IPS-NIHi11 (cell line): ENCODE measurements at places on chromosomes 1 and 21.

- DNase-seq = no peak
Measured at GRCh38 chr1:225450491-225451191, 22.8 kb upstream of the LBR start.

DNA sequence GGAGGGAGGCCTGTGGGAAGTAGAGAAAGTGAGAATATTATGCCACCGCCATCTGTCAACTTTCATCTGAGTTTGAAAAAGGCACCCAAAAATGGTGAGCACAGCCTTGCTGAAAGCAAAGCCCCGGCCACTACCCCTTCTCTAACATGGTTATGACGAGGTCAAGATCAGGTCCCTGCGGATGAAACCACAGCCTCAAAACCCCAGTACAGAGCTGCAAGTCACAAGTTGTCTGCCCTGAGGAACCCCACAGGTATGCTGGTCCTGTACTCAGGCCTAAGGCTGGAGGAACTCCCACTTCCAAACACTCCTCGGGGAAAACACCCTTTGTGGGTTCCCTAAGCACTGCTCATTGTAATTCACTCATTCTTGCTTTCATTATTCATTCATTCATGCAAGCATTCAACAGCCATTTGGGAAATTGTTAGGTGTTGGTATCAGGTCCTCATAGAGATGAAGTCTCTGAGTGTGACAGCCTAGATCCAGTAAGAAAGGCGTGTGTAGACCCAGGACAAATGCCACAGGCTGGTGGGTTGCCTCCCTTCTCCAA, 216.6 kb upstream of the EDN2 start:
- no peak for DNase-seq

- DNase-seq = no peak
Measured at GRCh38 chr1:235078480-235079381, 49.9 kb downstream of the TOMM20 start.

GRCh38 chr1:25619101-25619890, 2.7 kb downstream of the MAN1C1 start:
- DNase-seq = peak; percentile 80

GRCh38 chr1:207848234-207848633, 62.7 kb downstream of the CD34 start:
- no peak for DNase-seq

GRCh38 chr1:54623216-54624007, at the start of gene FAM151A:
TSS of gene FAM151A (minus strand) at chr1:54623525. CDS start at chr1:54623395, 130 bp downstream.
- no peak for DNase-seq

- no peak for DNase-seq
Measured at GRCh38 chr1:83670909-83671565, 327.9 kb downstream of the TTLL7 start.

DNA sequence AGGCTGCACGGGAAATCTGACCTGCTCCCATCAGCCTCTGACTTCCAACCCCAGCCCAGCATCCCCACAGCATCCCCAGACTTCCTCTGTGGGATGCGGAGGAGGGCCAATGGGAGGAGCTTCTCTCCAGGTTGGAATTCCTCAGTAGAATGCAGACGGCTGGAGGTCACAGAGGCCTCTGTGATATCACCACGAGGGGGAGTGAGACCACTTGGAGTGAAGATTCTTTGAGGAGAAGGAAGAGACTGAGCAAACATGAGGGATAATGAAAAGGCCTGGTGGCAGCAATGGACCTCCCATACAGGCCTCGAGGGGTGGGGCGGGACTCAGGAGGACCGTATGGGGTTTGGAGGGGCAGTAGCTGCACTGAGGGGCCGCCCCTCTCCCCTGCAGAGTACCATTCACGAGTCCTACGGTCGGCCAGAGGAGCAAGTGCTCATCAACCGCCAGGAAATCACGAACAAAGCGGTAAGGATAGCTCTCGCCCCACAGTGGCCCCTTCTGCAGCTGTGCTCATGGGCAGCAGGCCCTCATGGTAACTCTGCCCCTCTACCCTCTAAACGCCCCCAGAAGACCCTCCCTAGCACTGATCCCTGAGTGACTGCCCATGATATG, at the start of gene CATSPER4:
Gene CATSPER4 (plus strand): TSS at position 230 of the 615 bp plus-strand sequence. CDS start 26 bp downstream, at position 256.
- peak; percentile 96 for DNase-seq

GRCh38 chr1:54651608-54652007, 10.0 kb downstream of the MROH7 start:
- no peak for DNase-seq

- no peak for DNase-seq
Measured at GRCh38 chr1:207890136-207890738, 20.7 kb downstream of the CD34 start.

DNA sequence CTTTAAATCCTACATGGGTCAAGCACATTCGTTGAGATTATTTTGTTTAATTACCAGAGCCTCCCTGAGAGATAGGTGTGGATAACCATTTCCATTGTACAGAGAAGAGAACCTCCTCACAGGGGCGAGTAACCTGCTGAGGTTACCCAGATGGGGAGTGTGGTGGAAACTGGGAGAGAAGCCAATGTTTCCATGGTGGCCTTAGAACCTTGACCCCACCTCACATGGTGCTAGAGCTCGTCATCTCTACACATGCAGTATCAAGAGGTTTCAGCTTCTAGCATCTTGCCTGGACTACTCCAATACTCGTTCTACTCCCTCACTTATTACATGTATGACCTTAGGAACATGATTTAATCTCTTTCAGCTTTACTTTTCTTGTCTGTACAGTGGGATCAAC, 4.8 kb downstream of the REG4 start:
- DNase-seq = no peak

DNA sequence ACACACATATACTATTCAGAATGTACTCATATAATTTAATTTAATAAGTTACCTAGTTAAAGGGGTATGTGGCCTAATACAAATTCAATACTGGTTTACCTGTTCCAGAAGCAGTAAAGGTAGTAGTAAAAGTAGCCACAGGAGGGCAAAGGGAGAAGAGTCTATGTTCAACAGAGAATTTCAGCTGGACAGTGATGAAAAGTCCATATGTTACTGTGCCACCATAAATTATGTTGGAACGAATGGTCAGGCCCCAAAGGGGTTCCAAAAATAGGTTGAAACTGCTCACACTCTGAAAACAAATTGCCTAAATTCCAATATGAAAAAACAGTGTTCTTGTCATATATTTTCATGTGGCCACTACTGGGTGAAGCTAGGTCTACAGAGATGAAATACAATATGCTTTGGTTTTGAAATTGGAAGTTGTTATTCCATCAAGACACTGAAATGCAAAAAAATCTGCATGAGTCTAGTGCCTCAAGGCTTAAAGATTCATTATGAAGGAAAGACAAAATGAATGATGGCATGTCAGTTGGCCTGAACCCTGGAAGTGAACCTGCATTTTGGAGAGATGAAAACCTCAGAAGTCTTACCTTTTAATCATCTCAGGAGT, 78.4 kb downstream of the GPATCH2 start:
- DNase-seq = no peak

DNA sequence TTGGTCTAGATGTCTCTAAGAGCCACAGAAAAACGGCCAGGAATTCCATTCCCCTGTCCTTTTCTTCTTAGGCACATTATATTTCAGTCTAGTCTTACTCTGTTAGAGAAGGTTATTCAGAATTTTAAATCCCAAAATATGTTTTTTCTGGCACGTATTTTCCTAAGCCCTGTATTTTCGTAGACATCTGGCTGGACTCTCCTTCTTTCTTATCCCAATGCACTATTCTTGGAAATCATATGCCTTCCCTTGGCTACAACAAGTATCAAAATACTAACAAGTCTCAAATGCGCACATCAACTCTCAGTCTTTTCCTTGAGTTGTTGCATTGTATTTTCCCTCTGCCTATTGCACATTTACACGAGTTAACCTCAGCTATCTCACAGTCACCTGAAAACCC, 96.2 kb downstream of the DPYD start:
- no peak for DNase-seq

GRCh38 chr1:94988356-94988755, 61.4 kb upstream of the CNN3 start:
- DNase-seq = no peak

DNA sequence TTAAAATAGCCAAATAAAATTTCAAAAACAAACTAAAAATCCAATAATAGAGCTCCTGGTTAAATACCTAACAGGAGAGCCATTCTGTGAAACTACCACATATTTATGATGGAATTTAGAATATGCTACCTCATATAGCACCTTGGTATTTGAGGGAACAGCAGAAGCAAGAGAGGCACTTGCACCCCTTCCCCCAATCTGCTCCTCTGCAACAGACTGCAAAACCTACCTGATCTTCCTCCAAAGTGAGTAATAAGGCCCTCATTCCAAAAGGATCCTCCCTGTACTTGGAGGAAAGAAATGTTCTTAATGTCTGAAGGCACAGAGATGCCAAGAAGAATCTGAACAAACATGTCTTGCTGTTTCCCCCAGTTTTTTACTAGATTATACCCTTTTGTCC, 28.1 kb upstream of the RNPC3 start:
- DNase-seq = no peak

DNA sequence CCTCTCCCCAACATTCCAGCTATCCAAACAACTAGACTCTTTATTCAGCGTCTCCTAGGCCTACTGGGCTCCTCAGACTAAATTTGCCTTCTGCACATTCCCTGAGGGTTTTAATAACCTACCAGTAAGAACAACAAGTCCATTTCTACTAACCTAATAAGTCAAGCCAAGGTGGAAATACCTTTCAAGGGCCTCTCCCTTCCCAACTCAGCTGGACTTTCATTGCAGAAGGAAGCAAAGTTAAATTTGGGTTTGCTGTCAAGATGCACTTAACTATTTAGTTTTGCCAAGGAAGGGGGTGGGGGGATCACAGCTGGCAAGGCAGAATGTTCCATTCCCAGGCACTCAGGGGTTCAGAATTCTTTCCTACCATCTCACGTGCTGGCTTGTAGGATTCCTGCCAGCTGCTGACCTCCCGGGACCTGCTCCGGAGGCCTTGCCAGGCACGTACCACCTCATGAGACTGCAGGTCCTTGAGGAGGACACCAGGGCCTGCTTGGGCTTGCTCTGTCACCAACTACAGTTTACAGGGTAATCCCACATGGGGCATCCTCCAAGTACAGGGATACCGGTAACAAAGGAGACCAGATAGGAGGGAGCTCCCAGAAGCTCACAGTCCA, 29.8 kb downstream of the SLC30A1 start:
- no peak for DNase-seq

DNA sequence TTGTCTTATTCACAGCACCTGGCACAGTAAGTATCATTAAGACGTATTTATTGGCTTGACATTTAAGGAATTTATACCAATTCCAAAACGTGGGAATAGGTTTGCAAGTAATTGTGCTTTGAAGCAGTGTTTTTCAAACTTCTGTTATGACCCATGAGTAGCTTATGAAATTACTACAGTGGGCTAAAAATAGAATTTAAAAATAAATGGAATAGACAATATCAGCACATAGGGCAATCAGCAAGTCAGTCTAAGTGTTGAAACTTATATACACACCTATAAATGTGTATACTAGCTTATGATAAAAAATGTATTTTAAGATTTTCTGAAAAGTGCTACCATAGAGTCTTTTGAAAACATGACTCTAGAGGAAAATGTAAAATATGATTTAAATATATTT, 116.6 kb downstream of the LMX1A start:
- DNase-seq = no peak

- DNase-seq = no peak
Measured at GRCh38 chr1:221816899-221817298, 75.0 kb upstream of the DUSP10 start.

DNA sequence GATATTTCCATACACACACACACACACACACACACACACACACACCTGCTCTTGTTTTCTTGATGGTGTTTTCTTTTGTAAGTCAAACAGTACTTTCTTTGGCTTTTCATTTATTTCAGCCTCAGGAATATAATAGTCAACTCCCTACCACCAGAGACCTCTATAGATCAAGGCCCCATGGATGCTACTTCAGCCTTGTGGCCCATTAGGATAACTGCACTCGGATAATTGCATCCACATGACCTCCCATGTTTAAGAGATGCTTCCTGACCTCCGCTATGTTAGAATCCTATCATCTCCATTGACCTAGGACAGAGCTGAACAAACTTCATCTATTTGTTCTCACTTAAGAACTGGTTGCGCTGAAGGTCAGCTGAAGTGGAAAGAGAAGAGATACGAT, 1094.0 kb upstream of the B3GALT2 start:
- peak; percentile 11 for DNase-seq

DNA sequence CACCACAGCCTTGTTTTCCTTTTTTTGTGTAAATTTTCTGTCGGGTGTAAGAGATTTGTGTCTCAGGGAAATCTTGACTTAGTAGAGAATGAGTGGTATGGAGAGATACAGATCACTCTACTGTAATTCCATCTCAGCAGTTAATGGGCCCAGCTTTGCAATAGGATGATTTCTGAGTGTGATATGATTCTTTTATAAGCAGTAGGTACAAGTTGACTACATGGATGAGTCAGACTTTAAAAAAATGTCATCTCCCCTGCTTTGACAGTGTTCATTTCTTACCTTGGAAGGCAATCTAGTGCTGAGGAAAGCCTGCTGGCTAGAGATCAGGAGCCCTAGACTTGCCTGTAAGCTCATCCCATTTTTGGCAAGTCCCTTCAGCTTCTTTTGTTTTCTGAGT, 261.9 kb downstream of the RYR2 start:
- no peak for DNase-seq

DNA sequence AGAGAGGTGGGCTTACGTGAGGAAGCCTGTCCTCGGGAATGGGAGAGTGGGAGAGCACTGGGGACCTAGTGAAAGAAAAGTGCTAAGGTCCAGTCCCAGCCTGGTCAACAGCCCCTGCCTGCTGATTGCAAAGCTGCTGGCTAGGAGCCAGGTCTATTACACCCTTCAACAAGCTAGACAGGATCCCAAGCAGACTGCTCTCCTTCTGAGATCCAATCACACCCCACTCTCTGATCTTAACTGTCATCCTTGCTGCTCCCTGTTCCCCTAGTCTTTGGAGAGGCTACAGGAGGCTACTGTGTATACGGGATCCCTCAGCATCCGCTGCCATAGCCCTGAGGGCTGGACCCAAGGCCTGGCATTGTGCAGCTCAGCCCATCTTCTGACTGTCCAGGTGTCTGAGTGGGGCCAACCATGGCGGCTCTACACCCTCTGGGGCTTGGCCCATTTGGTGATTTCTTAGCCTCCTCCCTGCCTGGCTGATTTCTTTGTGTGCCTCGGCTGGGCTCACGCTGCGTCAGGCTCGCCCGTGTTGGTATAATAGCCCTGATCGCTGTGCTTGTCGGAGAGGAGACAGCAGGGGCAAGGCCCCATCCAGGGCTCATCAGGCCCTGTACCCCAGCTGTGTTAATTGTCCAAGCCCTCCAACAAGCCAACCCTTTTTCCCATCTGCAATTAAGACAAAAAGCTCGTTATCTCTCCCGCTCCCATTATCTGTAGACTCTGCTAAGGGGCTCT, 43.9 kb downstream of the NAV1 start:
- no peak for DNase-seq

DNA sequence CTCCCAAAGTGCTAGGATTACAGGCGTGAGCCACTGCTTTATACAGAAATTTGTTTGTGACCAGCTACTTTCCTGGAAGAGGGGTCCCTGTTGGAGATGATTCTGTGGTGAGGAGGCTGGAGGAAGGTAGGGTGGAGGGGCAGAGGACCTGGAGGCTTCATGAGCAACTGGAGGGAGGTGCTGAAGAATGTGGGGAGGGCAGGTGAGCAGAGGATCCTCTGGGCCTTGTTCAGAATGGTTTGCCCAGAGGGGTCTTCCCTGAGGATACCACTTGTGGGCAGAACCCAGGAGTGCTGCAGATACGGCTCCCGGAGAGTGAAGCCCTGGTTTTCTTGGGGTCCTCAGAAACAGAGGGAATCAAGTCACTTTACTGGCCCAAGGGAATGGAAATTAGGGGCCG, 67.2 kb upstream of the WDR26 start:
- no peak for DNase-seq
